Psoas muscle (tissue), 8 donors: ENCODE measurements at places on chromosomes 1 and 21. TPM values are rescaled to one million over a fixed set of nuclear protein-coding genes. Genes with fewer than 3 reads are reported as not detected.

RAB3B gene
- polyA plus RNA-seq, result not detected

DNA sequence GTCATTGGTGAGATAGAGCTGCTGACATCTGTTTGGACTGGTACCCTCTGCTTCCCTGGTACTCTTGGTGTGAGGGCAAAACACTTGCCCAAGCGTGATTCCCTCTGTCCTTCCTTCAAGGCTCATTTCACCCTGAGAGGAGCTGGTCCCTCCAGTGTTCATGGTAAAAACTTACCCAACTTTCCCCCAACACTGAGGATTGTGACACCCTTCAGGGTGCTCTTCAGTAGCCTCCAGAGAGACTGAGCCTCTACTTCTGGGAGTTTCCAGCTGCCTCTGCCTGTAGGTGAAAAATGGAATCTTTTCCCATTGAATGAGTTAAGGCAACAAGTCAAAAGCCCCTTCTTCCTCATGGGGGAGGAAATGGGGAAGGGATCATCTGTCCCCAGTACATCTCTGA, 9.6 kb downstream of the CCDC190 start:
- no peak for DNase-seq

DNA sequence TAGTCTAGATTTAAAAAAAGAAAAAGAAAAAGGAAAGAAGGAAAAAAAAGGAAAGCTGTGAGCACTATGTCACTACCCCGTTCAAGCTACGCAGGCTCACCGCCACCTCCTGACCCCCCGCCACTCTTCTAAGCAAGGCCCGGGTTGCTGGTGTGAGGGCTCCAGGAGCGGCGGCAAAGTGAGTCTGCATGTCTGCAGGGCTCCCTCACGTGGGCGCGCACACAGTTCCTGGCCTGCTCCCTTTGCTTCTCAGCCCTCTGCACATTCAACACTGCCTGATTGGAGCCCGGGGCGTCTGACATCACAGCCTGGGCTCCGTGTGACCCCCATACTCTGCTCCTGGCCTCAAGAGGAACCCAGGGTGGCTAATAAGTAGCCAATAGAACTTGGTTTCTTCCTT, 81.4 kb upstream of the TLR5 start:
- no peak for DNase-seq

GRCh38 chr1:245264226-245264625, 109.4 kb downstream of the KIF26B start:
- no peak for DNase-seq

FCGR3B gene
- polyA plus RNA-seq, result 0.08 TPM
